Sciatic nerve (tissue), 2 donors: ENCODE measurements at places on chromosomes 12 and 14.

- no peak for DNase-seq
These were observed 16.8 kb downstream of the PLXNC1 start for GRCh38 chr12:94165138-94165537.

DNA sequence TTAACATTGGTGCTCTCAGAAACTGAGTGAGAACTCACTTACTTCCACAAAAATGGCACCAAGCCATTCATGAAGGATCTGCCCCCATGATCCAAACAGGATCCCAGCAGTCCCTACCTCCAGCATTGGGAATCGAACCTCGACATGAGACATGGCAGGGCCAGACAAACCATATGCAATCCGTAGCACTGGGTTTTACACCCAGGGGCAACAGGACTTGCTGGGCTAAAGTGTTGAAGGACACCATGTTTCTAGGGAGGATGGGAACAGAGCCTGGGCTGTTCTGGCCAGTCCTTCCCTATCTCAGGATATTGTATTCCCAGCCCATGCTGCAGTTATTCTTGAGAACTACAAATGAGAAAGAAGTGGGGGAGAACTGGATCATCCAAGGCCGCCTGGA is 36.6 kb downstream of the SERPINA3 start:
- DNase-seq, result no peak

- no peak for DNase-seq
These were observed 187.6 kb downstream of the ETNK1 start for GRCh38 chr12:22812531-22812930.

GRCh38 chr12:123877968-123878367 is 94.7 kb downstream of the CCDC92 start:
- DNase-seq, result no peak

DNA sequence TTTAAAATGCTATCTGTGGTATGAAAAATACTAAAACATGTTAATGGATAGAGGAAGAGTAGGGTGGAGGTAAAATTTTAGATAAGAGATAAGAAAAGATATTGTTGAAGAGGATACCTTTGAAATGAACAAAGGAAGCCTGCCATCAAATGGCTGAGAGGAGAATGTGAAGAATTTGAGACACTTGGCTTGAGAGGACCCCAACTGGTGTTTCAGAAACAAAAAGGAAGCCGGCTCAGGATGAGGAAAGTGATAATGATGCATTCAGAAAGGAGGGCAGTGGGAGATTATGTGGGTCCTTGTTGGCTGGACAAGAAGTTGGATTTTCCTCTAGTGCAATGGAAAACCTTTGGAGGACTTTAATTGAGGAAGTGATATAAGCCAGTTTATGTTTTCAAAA is 264.4 kb downstream of the DUSP6 start:
- no peak for DNase-seq

GRCh38 chr12:116346741-116347140 is 69.2 kb upstream of the MED13L start:
- DNase-seq, result no peak

DNA sequence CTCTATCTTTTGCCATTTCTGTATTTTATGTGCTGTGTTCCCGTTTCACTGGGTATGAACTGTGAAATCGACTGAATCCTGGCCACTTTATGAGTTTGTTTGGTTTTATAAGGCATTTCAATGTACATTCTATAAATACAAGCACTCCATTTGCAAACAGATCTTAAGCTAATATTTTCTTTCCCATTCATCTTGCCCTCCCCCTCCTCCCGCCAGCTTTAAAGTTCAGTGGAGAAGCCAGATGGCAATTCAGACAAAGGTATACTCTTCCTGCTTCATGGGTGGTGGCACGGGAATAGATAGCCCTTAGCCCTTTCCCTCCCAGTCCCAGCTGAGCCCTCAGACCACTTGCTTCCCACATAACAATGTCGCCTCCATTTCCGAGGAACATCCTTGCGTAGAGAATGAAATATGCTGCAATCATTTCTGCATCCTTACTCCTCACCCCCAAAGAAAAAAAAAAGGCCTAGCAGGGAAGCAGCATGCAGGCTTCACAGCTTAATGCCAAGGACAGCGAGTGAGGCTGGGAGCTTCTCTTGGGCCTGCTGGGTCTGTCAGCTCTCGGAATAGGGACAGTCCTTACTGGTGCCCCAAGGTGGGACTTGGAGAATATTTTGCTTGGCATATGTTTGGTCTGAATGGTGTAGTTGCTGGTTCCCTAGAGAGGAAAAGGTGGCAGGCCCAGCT is 52.8 kb upstream of the SRSF5 start:
- no peak for DNase-seq

DNA sequence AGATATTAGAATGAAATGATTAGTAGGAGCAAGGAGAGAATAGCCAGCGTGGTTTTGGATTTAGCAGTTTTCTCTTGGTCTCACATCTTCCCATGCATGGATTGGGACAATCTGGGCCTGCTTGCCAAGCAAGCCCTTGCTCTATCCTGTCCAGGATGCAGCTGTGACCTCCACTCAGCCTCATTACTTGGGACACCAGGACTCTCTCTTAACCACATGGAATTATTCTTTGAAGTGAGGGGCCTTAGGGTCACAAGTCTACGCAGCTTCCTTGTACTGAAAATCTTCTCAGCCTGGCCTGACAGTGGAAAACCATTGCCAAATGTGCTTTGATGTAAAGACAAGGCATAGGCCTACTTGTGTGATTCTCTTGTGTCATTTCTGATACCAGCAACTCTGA is 28.0 kb upstream of the DCN start:
- DNase-seq, result no peak

DNA sequence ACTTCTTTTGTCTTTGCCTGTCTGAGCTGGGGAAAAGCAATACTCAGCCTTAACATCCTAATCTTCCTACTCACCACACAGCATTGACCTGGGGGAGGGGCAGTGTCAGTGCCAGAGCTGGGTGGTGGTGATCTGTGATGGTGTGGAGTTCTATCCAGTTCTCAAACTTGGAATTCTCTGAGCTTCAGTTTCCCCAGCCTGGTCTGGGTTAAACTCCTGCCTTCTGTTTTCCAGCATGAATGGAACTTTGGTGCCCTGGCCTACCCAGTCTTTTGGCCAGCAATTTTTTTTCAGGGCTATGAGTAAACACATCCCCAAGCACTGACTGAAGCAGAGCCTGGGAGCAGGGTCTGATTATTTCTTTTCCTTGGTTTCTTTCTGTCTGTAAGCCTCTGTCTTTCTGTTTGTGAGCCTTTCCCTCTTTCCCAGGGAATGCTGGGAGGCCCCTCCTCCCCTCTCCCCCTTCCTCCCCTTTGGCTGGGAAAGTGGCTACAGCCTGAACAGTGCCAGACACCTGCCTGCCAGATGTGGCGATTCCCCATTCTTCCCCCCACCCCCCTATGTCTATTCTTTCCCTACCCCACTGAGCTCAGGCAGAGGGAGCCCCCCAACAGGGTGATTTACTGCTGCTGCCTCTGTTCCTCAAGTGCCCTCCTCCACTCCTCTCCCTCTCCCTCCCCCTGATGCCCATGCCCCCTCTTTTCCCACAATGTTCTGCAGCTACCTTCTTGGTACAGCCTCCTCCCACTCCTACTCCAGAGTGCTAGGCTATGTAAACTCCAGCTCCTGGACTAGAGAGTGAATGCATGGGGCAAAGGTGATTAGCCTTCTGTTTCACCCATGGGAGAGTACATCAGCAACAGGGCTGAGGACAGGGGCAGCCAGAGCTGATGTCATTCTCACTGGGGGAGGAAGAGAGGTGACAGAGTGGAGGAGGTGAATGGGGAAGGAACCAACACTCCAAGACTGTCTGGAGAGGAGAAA is 11.1 kb downstream of the GPR84 start:
- DNase-seq, result no peak

DNA sequence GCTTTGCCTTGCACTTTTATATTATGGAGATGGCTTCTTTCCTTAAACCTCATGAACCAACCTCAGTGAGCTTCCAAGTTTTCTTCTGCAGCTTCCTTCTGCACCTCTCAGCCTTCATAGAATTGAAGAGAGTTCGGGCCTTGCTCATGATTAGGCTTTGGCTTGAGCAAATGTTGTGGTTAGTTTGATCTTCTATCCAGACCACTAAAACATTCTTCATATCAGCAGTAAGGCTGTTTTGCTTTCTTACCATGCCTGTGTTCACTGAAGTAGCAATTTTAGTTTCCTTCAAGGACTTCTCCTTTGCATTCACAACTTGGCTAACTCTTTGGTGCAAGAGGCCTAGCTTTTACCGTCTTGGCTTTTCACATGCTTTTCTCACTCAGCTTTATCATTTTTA is 125.4 kb downstream of the SNAPC1 start:
- no peak for DNase-seq

DNA sequence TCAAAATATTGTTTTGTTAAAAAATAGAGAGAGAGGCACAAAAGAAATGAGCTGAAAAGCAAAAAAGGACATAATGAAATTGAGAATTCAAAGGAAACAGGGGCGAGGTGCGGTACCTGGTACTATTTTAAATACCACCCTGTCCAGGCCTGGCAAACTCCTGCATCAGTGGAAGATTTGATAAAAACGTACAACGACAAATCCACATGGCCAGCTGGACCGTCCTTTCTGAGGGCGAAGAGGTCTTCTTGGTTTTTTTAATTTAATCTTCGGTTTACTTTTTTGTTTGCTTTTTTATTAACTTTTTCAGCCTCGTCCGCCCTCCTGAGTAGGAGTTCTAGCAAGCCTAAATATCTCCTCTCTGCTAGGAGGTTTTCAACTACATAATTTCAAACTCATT is 11.9 kb downstream of the BCL11B start:
- DNase-seq, result no peak

- no peak for DNase-seq
These were observed 89.3 kb downstream of the EPS8 start for GRCh38 chr12:15699886-15700285.

- DNase-seq, result no peak
These were observed 3.2 kb upstream of the TCP11L2 start for GRCh38 chr12:106299202-106299774.

DNA sequence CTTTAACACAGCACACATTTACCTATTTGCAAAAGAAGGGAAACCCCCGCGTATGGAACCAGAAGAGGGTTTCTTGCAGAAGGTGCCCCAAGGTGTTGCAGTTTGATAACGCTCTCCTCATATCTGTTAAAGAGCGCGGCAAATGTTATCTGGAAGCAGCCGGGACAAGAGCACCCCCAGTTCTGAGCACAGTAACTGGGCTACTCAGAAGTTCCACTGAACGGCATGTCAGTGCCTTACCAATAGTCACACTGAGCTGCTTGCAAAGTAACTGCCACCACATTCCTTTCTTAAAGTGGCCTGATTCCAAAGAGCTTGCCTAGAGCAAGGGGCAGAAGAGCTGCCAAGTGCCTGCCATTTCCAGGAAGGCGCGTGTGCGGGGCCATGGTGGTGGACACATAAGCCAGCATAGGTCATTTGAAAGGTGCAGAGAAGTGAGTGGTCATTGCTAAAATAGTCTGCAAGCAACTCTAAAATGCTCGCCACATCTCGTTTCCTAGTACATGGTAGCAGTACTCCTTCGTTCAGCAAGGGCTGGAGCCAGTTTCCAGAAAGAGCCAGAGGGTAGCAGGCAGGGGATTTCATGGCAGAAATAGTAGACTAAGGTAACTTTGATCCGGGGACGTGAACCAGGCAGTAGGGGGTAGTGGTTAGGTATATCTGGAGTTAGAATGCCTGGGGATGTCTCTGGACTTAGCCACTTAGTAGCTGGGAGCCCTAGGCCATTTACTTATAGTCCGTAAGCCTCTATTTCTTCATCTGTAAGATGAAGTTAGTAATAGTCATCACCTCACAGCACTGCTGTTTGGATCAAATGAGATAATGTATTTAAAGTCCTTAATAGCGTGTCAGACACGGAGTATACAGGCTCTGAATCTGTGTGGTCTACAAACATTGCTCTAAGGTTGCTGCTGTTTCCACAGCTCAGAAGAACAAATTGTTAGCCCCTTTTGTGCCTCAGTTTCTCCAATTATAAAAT is 37.6 kb downstream of the SPTB start:
- no peak for DNase-seq

- no peak for DNase-seq
These were observed 1.5 kb downstream of the SPX start for GRCh38 chr12:21527451-21528180.

GRCh38 chr14:94561656-94562010 is 391 bp downstream of the SERPINA4 start:
- no peak for DNase-seq

GRCh38 chr12:91278126-91278525 is 95.5 kb upstream of the DCN start:
- DNase-seq, result no peak

DNA sequence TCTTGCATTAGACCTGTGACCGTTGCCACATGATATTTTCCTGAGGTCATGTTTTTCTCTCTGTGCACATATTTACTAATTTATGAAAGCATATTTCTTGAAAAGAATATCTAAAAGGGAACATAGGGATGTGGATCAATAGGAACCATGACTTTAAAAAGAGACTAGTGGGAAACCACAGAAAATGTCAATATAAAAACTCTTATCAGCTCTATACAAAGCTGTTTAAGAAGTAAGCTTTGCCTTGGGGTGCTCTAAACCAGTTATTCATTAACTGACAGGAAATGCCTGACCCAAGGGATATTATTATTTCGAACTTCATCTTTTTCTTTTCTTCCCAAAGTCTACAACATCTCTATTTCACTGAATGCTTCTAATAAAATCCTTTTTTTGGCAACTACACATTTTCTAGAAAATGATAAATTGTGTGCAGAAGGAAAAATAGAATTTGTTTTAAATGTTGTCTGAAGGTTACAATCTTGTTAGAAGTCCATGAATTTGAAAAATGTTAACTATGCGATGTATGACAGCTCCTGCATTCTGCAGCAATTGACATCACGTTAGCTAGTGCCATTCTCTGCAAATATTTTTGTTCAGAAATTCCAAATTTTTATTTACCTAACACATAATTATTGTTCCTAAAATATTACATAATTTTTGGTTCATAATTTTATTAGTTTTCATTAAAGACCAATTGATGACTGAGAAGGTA is 345.0 kb downstream of the SLC16A7 start:
- no peak for DNase-seq

- DNase-seq, result no peak
These were observed 11.1 kb downstream of the SSH1 start for GRCh38 chr12:108846290-108846701.

DNA sequence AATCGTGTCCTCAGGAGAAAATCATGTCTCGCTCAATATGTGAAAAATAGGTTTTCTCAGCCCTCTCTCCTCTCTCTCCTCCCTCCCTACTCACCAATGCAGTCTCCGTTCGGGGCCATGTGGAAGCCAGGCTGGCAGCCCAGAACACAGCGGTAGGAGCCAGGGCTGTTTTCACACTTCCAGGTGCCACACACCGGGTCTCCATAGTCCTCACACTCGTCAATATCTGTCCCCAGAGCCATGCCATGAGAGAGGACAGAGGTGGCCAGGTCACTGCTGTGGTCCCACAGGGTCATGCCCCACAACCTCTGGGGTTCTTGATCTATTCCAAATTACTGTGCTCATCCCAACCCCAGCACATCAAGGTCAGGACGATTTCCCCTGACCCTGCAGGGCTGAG is 13.5 kb downstream of the ISCA2 start:
- DNase-seq, result no peak

DNA sequence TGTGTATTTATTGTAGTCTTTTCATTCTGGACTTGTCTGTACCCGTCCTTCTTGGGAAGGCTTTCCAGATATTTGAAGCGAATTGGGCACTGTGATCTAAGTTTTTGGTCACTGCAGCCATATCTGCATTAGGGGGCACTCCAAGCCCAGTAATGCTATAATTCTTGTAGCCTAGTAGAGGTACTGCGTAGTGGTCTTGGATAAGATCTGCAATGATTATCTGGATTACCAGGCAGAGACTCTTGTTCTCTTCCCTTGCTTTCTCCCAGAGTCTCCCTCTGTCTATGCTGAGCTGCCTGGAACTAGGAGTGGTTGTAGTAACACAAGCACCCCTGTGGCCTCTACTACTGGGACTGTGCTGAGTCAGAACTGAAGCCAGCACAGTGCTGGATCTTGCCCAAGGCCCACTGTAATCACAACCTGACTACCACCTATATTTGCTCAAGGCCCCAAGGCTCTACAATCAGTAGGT is 30.0 kb downstream of the SLC38A2 start:
- no peak for DNase-seq
